ENCODE measurements at places on chromosomes 1 and 21.

- DNase-seq: no peak
Measured at GRCh38 chr1:18407166-18408045, 73.3 kb upstream of the KLHDC7A start.

DNA sequence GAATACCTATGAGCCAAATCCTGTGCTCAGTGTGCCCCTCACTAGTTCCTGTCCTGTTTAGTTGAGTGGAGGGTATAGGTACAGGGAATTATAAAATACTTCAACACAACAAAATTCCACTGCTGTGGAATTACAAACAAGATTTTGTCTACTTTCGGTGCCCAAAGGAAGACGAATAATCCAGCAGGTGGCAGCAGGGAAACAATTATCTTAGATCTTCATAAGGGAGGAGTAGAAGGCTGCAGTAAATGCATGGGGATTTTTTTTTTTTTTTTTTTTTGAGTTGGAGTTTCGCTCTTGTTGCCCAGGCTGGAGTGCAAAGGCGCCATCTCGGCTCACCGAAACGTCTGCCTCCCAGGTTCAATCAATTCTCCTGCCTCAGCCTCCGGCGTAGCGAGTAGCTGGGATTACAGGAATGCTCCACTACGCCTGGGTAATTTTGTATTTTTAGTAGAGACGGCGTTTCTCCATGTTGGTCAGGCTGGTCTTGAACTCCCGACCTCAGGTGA lies 2.0 kb upstream of the PIP5K1A start:
- peak; percentile 95 for DNase-seq

DNA sequence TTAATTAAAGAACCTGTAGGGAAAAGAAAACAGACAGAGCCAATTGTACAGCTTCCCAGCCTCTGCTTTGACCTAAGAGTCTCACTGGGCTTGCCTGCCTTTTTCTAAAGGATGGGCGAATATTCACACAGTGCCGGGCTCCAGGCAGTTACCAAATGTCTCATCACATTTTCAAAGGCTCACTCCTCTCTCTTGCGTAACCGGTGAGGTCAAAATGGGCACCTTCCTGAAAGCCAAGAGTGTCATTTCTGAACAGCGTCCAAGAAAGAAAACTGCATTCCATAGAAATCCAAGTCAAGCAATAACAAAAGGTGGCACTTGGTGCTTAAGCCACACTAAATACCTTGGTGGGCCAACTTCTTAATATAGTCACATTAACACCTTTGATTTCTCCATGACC lies 710 bp upstream of the PALMD start:
- no peak for DNase-seq

- no peak for DNase-seq
Measured at GRCh38 chr1:43348809-43349593, 9.8 kb upstream of the CDC20 start.

DNA sequence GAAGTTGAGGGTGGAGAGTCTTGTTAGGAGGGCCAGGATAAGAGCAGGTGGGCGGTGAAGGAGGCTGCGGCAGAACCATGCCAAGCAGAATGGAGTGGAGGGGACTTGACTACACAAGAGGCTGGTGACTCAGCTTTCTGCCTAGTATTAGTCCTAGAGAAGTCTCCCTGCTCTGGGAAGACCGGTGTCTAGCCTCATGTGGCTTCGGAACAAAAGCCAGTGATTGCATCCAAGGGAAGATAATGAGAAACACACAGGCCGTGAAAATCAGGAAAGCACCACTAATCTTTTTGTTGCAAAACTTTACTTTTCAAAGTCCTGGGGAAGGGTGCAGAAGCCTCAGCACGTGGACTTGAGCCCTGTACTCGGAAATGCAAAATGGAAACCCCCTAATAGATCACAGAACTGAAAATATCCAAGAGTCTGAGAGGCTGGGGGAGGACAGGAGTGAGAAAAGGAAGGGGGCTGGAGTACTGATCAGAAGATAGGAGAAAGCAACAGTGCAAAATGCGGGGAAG lies 31.4 kb downstream of the DDR2 start:
- no peak for DNase-seq

GRCh38 chr1:12511516-12512468 lies 106.2 kb downstream of the DHRS3 start:
- DNase-seq: no peak

DNA sequence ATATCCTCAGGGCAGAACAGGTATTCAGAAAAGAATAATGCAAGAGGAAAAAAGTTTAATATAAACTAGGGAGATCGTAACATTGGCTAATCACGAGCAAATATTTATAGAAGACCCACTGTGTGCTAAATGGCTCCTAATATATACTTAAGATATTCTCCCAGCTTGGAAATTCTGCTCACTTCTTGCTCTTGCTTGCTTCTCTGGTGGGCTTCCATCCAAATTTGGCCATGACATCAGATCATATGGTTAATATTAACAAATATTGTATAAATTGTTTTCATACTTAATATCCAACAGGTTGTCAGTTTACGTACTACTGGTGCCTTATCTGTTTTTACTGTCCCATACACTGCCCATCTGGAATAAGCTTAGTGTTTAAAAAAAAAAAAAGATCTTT lies 1.1 kb downstream of the COX20 start:
- no peak for DNase-seq

GRCh38 chr1:237383791-237384190 lies 341.8 kb downstream of the RYR2 start:
- DNase-seq: no peak

DNA sequence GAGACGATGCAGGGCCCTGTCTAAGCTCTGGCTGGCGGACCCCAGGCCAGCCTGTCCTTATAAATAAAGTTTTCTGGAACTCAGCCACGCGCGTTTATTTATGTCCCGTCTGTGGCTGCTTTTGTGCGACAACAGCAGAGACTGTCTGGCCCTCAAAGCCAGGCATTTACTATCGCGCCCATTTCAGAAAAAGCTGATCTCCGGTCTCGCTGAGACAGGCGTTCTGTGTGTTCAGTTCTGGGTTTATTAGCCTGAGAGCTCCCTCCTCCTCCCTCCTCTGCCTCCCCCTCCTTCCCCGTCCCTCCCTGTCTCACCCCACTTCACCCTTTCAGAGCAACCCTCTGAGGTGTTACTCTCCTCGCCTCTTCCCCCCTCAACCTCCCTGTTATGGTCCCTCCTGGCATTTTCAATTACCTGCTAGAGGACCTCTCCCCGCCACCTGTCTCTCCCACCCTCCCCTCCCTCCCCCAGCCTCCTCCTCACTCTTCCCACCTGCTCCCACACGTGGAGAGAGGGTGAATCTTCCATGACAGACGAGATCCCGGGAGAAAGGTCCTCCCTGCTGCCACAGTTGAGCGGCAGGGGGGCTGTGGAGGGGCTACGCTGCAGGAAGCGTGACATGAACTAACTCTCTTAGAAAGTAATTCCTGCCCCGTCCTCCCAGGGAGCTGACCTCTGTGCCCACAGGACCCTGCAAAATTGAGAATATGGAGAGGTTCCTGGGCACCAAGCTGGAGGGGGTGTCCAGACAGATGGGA lies 59.9 kb downstream of the SPSB1 start:
- no peak for DNase-seq

DNA sequence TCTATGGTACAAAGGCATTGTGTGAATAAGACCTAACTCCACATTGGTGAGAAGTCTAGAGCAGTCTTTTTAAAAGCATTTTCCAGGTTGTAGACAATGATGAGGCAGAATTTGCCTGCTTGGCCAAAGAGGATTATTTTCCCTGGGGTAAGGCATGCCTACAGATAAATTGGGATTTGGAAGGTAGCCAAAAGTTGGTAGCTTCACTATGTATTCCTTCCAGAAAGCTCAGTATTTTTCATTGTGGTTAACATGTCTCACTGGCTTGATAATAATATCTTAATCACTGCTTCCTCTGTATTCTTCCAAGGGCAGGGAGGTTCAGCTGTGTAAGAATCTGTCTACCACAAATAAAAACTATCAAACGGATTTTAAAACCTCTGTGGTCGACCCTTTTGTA lies 590.8 kb upstream of the PRMT6 start:
- no peak for DNase-seq

All from NCI-H1694 treated with DMSO at 0.1 percent for 48 hours (cell line).